PC-9 (cell line): ENCODE measurements at places on chromosomes 7 and 10. TPM values are rescaled to one million over a fixed set of nuclear protein-coding genes. Genes with fewer than 3 reads are reported as not detected.

- H3K36me3 ChIP-seq: no peaks in the 10 kb centered on the region
- no peak overlapping the region for H3K27ac ChIP-seq
- DNase-seq: peak; percentile 24
- no peak overlapping the region for H3K4me3 ChIP-seq
Measured at GRCh38 chr10:4270116-4270515, 485.1 kb upstream of the KLF6 start.

- no peak overlapping the region for H3K4me3 ChIP-seq
- no peak for DNase-seq
- no peaks in the 10 kb centered on the region for H3K4me1 ChIP-seq
- H3K27ac ChIP-seq: no peak overlapping the region
- no peaks in the 10 kb centered on the region for H3K36me3 ChIP-seq
- no peaks in the 10 kb centered on the region for H3K27me3 ChIP-seq
Measured at GRCh38 chr7:146960773-146961391, 844.3 kb downstream of the CNTNAP2 start.

PAPOLB gene
- not detected in 2 replicates for total RNA-seq

NRAP gene
- total RNA-seq: not detected in 2 replicates

SVOPL gene
- 0.70 and 1.0 TPM in 2 replicates for total RNA-seq

GRCh38 chr7:41822259-41822817 lies 119.4 kb upstream of the INHBA start:
- H3K4me1 ChIP-seq: no peaks in the 10 kb centered on the region
- no peak for DNase-seq
- no peak overlapping the region for H3K27ac ChIP-seq
- no peak overlapping the region for H3K4me3 ChIP-seq

GRCh38 chr10:85542936-85543730 lies 823.5 kb downstream of the GRID1 start:
- H3K4me3 ChIP-seq: no peak overlapping the region
- H3K4me1 ChIP-seq: no peaks in the 10 kb centered on the region
- no peak for DNase-seq

- no peaks in the 10 kb centered on the region for H3K27me3 ChIP-seq
- DNase-seq: no peak
- H3K4me3 ChIP-seq: no peak overlapping the region
- H3K4me1 ChIP-seq: peaks cover 10% of the 10 kb centered on the region; the same call in 1 of the 2 replicates
- H3K36me3 ChIP-seq: no peaks in the 10 kb centered on the region
Measured at GRCh38 chr10:34180749-34181148, 634.3 kb downstream of the PARD3 start.

RAPGEF5 gene
- 16.4 and 16.6 TPM in 2 replicates for total RNA-seq

OIT3 gene
- 0.28 TPM in 1 of 2 replicates, not detected in the other for total RNA-seq

- H3K4me3 ChIP-seq: no peak overlapping the region
- no peaks in the 10 kb centered on the region for H3K4me1 ChIP-seq
- no peak overlapping the region for H3K27ac ChIP-seq
- no peak for DNase-seq
- H3K36me3 ChIP-seq: no peaks in the 10 kb centered on the region
Measured at GRCh38 chr7:38655833-38656774, 24.9 kb upstream of the AMPH start.

- H3K4me3 ChIP-seq: no peak overlapping the region
- no peak for DNase-seq
- H3K27ac ChIP-seq: no peak overlapping the region
- H3K27me3 ChIP-seq: no peaks in the 10 kb centered on the region
- H3K4me1 ChIP-seq: no peaks in the 10 kb centered on the region
Measured at GRCh38 chr10:18822156-18822555, 162.9 kb downstream of the ARL5B start.

DNA sequence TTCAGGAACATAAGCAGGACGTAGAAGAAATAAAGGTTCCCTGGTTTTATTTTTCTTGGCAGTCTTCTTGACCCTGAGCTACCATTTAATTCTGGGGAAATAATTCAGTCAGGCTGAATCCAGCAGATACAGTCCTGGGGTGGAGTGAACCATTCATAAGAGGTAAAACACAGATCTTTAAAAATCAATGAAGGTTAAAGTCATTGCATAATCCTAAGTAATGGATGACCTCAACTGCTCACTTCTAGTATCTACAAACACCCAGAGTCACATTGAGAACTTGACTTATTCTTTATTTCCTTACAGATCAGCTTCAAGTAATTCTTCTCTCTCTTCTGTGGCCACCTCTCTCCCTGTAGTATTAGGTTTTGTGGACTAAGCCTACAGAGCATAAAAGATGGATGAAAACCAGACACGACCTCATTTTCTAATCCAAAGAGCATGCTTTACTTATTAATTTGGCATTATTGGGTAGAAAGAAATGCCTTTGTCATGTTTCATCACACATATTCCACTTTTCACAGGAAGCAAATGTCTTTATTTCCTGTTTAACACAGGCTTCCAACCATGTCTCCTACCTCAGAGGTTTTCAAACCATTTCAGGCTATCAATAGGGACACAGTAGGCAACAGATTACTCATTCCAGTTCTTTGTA lies 182.3 kb upstream of the IMMP2L start:
- no peaks in the 10 kb centered on the region for H3K27me3 ChIP-seq
- no peaks in the 10 kb centered on the region for H3K36me3 ChIP-seq
- H3K27ac ChIP-seq: no peak overlapping the region
- no peak for DNase-seq
- no peaks in the 10 kb centered on the region for H3K4me1 ChIP-seq

- peaks cover 21% of the 10 kb centered on the region for H3K4me1 ChIP-seq
- no peak overlapping the region for H3K27ac ChIP-seq
- H3K27me3 ChIP-seq: no peaks in the 10 kb centered on the region
- DNase-seq: peak; percentile 39
Measured at GRCh38 chr7:123941391-123942180, 16.5 kb downstream of the SPAM1 start.

DNA sequence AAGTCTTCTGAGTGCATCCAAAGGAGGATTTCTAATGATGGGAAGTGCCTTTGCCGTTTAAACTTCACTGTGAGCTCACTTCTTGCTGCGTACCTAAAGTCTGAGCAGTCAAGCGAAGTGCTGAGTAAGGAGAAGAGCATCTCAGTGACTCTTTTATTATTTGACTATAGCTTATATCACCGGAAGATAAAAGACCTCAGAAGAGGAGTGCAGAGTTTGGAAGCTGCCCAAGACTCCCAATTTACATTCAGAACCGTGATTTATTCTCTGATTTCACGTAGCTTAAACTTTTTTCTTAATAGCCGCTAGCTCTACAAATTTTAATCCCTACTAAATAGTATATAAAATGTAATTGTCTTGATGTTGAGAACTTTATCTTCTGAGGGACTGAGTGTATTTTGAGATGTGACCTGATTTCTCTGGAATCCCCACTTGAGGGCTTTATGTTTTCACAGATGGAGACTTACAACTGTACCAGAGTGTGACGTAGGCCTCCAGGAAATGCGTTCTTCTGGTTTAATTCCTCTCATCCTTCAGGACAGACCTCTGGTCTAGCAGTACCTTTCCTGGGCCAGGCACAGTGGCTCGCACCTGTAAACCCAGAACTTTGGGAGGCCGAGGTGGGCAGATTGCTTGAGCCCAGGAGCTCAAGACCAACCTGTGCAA lies 51.1 kb downstream of the CAMK1D start:
- no peak overlapping the region for H3K4me3 ChIP-seq
- no peak for DNase-seq
- H3K27ac ChIP-seq: no peak overlapping the region
- H3K36me3 ChIP-seq: no peaks in the 10 kb centered on the region

- no peak overlapping the region for H3K27ac ChIP-seq
- H3K36me3 ChIP-seq: no peaks in the 10 kb centered on the region
- peak; percentile 19 for DNase-seq
- H3K4me3 ChIP-seq: no peak overlapping the region
Measured at GRCh38 chr10:31490858-31491504, 172.0 kb downstream of the ZEB1 start.

GRCh38 chr7:12674053-12674452 lies 13.4 kb upstream of the ARL4A start:
- H3K4me3 ChIP-seq: no peak overlapping the region
- H3K27me3 ChIP-seq: no peaks in the 10 kb centered on the region
- DNase-seq: no peak
- H3K36me3 ChIP-seq: no peaks in the 10 kb centered on the region

DNA sequence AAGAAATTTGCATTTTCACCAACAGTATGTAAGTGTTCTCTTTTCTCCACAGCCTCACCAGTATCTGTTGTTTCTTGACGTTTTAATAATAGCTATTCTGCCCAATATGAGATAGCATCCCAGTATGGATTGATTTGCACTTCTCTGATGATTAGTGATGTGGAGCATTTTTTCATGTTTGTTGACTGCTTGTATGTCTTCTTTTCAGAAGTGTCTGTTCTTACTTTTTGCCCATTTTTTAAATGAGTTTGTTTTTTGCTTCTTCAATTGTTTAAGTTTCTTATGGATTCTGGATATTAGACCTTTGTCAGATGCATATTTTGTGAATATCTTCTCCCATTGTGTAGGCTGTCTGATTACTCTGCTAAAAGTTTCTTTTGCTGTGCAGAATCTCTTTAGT lies 12.2 kb upstream of the TPK1 start:
- H3K4me1 ChIP-seq: no peaks in the 10 kb centered on the region
- no peaks in the 10 kb centered on the region for H3K36me3 ChIP-seq
- H3K4me3 ChIP-seq: no peak overlapping the region
- DNase-seq: no peak

C10orf53 gene
- total RNA-seq: not detected in 2 replicates

- no peaks in the 10 kb centered on the region for H3K36me3 ChIP-seq
- no peaks in the 10 kb centered on the region for H3K4me1 ChIP-seq
Measured at GRCh38 chr10:16227674-16228073, 209.1 kb upstream of the PTER start.

DNA sequence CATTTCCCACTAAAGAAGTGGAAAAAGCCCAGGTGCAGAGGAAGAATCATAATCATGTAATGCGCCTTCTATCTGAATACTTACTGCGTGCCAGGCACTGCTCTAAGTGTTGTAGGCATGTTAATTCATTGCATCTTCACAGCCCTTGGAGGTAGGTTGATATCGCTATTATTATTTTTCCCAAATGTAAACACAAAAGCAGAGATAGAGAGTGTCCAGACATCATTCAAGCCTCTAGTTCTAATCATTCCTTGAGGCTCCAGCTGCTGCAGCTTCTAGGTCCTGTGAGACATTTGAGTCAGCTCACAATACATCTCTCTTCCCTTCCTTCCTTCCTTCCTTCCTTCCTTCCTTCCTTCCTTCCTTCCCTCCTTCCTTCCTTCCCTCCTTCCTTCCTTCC lies 25.0 kb downstream of the GALNTL5 start:
- H3K36me3 ChIP-seq: no peaks in the 10 kb centered on the region
- no peak overlapping the region for H3K27ac ChIP-seq

DNA sequence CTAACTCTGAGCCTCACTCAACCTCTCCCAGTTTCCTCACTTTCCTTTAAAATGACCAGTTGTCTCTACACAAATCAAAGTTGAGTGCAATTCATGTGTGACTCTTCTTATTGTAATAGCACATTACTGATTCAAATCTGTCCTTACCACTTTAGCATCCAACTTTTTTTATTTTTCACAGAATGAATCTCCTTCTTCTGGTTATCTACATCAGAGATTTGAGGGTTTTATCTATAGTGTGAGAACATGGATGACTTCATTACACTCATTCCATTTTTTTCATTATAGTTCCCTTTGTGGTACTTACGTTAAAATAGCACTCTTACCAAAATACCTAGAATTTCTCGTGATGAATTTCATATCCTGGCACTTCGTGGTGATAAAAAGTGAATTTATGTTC lies 43.3 kb downstream of the RTKN2 start:
- H3K4me1 ChIP-seq: no peaks in the 10 kb centered on the region
- H3K27me3 ChIP-seq: no peaks in the 10 kb centered on the region
- no peaks in the 10 kb centered on the region for H3K36me3 ChIP-seq
- no peak for DNase-seq

- H3K27me3 ChIP-seq: no peaks in the 10 kb centered on the region
- DNase-seq: no peak
- H3K4me1 ChIP-seq: peaks cover 39% of the 10 kb centered on the region
- no peak overlapping the region for H3K27ac ChIP-seq
- no peak overlapping the region for H3K4me3 ChIP-seq
- H3K36me3 ChIP-seq: no peaks in the 10 kb centered on the region; the same call in 1 of the 2 replicates
Measured at GRCh38 chr7:1553512-1554210, 2.3 kb downstream of the TMEM184A start.

DNA sequence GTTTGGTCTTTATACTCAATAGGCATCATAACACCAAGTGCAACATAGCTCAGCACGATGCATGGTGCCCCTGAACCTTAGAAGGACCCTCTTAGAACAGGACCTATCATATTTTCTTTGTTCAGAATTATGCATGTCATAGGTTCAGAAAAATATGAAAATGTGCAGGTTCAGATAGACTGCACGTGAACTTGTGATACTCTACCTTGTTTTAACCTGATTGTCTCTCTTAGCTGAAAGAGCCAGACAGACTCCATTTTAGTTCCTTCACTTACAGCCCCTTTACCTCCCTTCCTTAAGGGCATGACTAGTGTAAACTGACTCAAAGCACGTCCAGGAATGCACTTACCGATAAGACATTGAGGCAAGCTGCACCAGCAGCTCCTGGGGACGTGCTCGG lies 35.1 kb downstream of the MYOF start:
- peak overlapping the region; percentile 63 for H3K27ac ChIP-seq
- H3K4me1 ChIP-seq: peaks cover 38% of the 10 kb centered on the region
- H3K4me3 ChIP-seq: no peak overlapping the region
- H3K27me3 ChIP-seq: no peaks in the 10 kb centered on the region

DNA sequence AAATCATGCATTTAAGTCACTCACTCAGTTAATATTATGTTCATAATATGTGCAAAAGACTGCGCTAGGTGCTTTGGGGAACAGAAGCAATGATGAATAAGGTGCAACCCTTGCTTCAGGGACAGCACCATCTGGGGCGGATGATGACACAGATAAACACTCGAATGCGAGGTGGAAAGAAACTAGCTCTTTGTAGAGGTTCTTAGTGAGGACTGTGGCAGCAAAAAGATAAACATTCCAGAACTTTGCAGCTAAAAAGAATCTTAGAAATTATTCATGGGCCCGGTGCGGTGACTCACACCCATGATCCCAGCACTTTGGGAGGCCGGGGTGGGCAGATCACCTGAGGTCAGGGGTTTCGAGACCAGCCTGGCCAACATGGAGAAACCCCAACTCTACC lies 29.8 kb upstream of the CHST15 start:
- H3K27me3 ChIP-seq: no peaks in the 10 kb centered on the region
- peaks cover 6% of the 10 kb centered on the region for H3K4me1 ChIP-seq
- no peaks in the 10 kb centered on the region for H3K36me3 ChIP-seq
- no peak overlapping the region for H3K27ac ChIP-seq

VTI1A gene
- total RNA-seq: 18.1 and 18.3 TPM in 2 replicates
